Right renal pelvis (tissue), 4 donors: ENCODE measurements at places on chromosomes 16 and 17. TPM values are rescaled to one million over a fixed set of nuclear protein-coding genes. Genes with fewer than 3 reads are reported as not detected.
A peak's percentile ranks its signal among the peaks of the same experiment; 100 is the strongest.

GRCh38 chr17:10316801-10317542 is 55.8 kb downstream of the MYH13 start:
- DNase-seq = no peak

DNA sequence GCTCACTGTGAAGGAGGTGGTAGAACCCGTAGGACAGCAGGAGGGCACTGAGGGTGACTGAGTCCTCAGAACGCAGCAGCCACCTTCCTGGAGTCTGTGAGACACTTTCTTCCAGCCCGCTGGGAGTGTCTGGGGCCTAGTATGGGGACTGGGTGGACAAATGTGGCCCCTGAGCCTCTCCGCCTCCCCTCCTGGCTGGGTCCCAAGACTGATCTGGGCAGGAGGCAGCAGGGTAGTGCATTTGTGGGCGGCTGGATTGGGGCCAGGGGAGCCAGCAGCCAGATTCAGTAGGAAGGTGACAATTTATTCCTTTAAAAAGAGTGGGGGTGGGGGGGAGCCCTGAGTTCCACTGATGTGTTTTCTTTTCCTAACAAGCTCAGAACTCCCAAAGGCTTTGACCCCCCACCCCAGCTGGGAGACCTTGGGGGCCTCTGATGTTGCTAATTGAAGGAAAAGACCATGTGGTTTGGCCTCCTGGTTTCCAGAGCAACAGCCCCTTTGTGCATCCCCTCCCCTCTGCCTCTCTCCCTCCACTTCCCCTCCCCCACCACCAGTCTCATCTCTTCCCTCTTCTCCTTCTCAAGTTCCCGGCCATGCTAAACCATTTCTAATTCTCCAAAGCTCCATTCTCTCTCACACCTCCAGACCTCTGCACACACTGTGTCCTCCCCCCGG is 4.4 kb downstream of the CLEC19A start:
- no peak for DNase-seq

GRCh38 chr17:76038050-76038449 is 10.9 kb upstream of the EVPL start:
- no peak for DNase-seq

DNA sequence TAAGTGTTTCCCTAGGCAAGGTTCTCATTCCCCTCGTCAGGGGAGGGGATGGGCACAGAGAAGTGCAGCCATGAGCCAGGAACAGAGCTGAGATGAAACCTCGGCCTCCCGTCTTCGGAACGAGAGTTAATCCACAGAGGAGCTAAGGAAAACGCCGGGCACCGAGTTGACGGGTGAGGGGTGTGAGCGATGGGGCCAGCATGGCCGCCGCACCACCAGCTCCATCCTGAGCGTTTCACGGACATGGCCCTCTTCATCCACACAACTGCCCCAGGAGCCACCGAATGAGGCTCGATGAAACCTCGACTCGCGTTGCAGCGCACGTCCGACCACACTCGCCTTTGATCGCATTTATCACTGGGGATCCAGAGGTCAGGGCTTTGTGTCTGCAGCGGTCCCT is 21.5 kb downstream of the CA5A start:
- no peak for DNase-seq

GRCh38 chr16:66020642-66021041 is 345.8 kb upstream of the CDH5 start:
- DNase-seq = no peak

GRCh38 chr16:82190386-82190785 is 20.4 kb upstream of the MPHOSPH6 start:
- no peak for DNase-seq

- DNase-seq = no peak
Observed at GRCh38 chr16:79036541-79036940, 564.0 kb downstream of the MAF start.

- DNase-seq = peak; percentile 63
Observed at GRCh38 chr17:55635253-55635914, 87.3 kb downstream of the TMEM100 start.

GRCh38 chr17:3963237-3964201 is 718 bp downstream of the ATP2A3 start:
- DNase-seq = no peak

DNA sequence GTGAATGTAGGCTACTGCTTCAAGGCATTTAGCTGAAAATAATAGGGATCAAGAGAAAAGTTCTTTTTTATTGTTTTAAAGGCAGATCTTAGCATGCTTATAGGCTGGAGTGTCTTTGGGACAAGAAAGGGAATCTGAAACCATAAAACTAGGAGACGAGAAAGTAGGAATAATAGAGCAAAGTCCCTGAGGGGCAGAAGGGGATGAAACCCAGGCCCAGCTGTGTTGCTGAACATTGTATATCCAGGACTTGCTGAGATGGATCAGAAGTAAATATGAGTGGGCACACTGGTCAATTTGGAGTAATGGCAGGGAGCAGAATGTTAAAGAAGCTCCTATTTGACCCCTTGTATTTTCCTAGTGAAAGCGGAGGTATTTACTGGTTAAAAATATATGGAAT is 9.3 kb downstream of the ZNF689 start:
- DNase-seq = no peak

- no peak for DNase-seq
Observed at GRCh38 chr16:17408955-17409441, 61.8 kb downstream of the XYLT1 start.

- DNase-seq = no peak
Observed at GRCh38 chr17:67833946-67834631, 8.8 kb downstream of the BPTF start.

DNA sequence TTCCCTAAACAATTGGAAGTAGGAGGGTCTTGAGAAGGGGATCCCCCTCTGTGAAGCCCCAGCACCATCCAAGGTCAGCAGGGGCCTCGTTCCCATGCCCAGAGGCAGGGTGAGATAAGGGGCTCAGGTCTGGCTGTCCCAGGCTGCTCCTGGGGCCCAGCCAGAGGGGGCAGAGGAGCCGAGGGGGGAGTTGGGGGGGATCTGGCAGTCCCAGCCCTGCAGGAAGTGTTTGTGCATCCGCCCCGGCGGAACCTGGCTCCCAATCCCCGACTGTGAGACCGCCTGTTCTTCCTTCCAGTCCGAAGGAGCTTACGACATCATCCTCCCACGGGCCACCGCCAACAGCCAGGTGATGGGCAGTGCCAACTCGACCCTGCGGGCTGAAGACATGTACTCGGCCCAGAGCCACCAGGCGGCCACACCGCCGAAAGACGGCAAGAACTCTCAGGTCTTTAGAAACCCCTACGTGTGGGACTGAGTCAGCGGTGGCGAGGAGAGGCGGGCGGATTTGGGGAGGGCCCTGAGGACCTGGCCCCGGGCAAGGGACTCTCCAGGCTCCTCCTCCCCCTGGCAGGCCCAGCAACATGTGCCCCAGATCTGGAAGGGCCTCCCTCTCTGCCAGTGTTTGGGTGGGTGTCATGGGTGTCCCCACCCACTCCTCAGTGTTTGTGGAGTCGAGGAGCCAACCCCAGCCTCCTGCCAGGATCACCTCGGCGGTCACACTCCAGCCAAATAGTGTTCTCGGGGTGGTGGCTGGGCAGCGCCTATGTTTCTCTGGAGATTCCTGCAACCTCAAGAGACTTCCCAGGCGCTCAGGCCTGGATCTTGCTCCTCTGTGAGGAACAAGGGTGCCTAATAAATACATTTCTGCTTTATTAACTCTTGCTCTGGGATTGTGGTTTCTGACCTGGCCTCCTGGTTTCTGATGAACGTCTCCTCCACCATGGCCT is 14.9 kb downstream of the GPRC5C start:
- DNase-seq = no peak

GRCh38 chr17:50165867-50166517 is at the start of gene SGCA:
Gene SGCA (plus strand): TSS chr17:50166005. CDS start chr17:50166041, 36 bp downstream.
- DNase-seq = no peak

DNA sequence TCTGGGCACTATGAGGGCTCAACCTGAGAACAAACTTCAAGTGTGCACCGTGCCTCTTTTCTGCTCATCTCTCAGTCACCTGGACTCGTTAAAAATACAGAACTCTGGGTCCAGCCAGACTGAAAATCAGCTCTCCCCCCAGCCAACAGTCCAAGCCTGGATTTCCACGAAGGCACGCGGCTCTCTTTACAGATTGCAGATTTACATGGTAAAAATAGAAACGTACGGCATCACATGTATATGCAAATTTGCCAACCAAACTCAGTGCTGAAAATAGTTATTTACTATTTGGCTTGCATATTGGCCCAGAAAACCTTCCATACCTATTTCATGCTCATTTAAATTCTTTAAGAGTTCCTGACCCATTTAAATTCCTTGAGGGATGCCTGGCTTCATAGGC is 315.8 kb downstream of the MAF start:
- DNase-seq = no peak

DNA sequence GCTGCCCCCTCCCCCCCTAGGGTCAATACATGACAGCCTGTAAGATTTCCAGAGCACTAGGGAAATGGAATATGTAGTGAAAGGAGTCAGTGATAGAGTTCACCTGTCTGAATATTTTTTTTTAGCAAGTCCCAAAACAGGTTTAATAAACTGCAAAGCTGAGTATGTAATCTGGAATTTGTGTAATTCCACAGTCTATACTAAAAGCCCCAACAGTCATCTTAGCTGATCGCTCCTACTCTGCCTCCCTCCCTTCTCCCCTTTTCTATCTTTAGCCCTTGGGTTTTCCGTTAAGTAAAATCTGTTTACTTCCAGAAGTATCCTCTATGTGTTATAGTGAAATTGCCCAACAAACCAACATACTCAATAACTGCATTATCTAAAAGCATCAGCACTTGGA is 3.5 kb downstream of the CDH13 start:
- DNase-seq = no peak

Gene OTOA
- 0.17 TPM for polyA plus RNA-seq

Gene RGS11
- polyA plus RNA-seq = 2.8 TPM

Gene CX3CL1
- polyA plus RNA-seq = 30.3 TPM

Gene WFIKKN1
- polyA plus RNA-seq = 2.8 TPM

Gene KIF2B
- polyA plus RNA-seq = not detected

Gene DYNLRB2
- polyA plus RNA-seq = 8.5 TPM

Gene ZSCAN10
- polyA plus RNA-seq = not detected

Gene TMEM114
- polyA plus RNA-seq = not detected

Gene IGF2BP1
- 21.5 TPM for polyA plus RNA-seq

Gene MYH8
- polyA plus RNA-seq = 0.97 TPM

Gene CLEC19A
- not detected for polyA plus RNA-seq
